ENCODE measurements at places on chromosomes 7 and 10.
A peak's percentile ranks its signal among the peaks of the same experiment; 100 is the strongest.

GRCh38 chr10:126565441-126565840 is 105.1 kb downstream of the C10orf90 start:
- DNase-seq: no peak

- no peak for DNase-seq
These were observed 182.2 kb downstream of the HTR7 start for GRCh38 chr10:90675621-90676020.

DNA sequence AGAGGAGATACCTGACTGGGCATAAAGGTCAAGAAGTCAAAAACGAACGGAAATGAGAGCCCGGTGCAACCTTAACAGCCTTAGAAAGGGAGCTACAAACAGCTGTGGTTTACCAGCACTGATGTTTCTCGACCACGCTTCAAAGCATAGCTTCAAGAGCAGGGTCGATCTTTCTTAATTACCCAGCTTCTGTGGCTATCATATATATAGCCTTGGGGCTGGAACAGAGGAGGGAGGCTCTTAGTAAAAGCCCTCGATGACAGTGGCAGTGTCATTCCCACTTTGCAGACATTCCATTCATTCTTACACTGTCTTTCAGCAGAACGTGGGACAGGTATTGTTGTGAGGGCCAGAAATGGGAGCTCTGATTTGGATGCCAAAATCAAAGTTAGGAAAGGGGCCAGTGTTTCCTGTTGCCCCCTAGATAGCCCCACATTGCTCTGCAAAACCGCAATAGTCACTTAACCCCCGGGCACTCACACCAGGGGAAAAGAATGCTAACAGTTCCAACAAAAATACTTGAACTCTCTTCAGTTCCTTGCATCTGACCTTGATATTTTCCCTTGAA is 141.5 kb downstream of the MTPAP start:
- no peak for DNase-seq

DNA sequence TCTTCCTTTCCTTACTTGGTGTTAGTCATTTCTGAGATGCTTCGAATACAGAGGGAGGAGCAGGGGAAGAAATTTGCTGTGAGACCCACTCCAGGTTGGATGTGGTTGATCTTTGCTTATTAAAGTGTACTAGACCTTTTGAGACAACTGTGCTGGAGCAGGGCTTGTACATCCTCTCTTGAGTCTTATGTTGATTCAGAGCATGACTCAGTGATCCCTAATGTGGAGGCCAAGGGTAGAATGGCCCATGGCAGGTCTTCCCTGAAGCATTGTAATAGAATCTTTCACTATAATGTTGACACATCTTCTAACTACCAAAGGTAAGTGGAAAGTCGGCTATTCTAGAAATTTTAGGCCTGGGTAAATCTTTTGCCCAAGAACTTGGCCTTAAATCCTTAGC is 17.0 kb upstream of the SFR1 start:
- no peak for DNase-seq

DNA sequence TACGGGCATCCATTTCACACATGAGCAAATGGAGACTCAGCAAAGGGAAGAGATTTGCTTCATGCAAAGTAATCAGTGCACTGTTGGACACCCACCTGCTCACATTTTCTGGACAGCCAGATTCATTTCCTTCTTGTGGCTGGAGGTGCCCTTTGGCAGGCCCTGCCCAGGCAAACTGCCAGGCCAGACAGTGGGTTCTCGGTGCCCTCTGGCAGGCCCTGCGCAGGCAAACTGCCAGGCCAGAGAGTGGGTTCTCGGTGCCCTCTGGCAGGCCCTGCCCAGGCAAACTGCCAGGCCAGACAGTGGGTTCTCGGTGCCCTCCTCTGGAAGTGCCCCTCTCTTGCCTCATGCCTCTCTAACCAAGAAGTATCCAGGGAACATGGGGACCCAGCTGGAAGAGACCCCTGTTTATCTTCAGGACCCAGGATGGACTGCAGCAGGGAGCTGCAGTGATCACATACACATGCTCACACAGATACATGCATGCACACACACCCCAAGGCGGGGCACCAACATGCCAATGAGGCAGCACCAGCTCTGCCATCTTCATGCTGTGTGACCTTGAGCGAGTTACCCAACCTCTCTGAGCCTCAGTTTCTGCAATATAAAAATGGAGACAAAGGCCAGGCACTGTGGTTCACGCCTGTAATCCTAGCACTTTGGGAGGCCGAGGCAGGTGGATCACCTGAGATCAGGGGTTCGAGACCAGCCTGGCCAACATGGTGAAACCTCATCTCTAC is 67.1 kb downstream of the OAT start:
- no peak for DNase-seq

GRCh38 chr7:51346126-51346525 is 29.5 kb upstream of the COBL start:
- DNase-seq: no peak

DNA sequence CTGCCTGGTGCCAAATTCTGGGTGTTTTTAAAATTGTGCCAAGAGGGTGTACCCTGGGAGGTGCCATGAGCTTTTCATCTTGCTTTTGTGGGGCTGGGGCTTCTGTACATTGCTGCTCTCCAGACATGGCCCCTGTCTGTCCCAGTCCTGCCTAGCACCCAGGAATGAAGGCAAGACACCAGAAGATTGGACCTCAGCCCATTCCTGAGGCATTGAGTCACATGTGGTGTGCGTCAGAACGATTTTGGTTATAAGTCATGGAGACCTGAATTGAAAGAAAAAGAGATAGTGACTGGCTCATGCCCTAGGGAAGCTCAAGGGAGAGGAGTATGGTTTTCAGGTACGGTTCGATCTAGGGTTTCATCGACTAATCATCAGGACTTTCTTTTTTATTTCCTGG is 493.2 kb downstream of the TYW1 start:
- no peak for DNase-seq

DNA sequence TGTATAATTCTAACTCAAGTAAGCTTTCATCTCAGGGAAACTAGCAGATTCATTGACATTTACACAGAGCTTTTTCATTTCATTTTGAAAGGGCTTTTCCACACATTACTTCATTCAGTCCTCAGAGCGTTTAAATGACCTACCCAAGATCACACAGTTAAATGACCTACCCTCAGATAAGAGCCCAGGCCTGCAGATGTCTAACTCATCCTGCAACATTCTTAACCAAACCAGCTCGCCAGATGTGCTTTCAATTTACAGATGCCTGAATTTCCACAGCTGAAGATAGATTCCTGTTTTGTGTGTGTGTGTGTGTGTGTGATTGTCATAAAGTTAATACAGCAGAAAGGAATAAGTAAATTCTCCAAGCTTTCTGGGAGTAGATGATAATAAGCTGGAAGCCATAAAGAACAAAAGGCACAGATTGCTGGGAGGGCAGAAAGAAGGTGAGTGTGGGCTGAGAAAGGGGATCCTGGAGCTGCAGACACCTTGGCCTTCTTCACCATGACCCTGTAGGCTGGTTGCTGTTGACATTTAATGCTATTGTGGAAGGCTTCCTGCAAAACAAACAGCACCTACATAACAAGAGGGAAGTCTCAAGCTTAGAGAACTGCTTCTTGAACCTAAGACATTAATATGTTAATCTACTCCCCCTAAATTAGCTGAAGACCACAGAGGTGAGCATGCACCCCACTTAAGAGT is 489.7 kb upstream of the CELF2 start:
- DNase-seq: no peak

DNA sequence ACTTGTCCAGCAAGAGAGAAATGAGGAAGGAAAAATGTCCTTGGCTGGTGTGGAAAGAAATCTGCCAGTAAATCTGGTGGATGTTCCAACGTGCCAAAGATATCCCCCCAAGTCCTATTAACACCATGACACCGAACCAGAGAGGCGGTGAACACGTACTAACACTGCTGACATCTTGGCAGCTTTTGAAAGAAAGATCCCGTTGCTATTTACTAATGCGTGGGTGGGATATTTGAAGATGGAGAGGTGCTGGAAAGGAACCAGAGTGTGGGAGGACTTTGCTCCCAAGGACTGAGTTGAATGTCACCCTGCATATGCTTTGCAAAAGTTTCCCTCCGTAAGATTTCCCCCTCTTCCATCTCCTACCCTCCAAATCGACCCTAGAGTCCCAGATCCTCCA is 7.9 kb downstream of the CCDC3 start:
- no peak for DNase-seq

- no peak for DNase-seq
These were observed 1.6 kb downstream of the SFMBT2 start for GRCh38 chr10:7409045-7409731.

DNA sequence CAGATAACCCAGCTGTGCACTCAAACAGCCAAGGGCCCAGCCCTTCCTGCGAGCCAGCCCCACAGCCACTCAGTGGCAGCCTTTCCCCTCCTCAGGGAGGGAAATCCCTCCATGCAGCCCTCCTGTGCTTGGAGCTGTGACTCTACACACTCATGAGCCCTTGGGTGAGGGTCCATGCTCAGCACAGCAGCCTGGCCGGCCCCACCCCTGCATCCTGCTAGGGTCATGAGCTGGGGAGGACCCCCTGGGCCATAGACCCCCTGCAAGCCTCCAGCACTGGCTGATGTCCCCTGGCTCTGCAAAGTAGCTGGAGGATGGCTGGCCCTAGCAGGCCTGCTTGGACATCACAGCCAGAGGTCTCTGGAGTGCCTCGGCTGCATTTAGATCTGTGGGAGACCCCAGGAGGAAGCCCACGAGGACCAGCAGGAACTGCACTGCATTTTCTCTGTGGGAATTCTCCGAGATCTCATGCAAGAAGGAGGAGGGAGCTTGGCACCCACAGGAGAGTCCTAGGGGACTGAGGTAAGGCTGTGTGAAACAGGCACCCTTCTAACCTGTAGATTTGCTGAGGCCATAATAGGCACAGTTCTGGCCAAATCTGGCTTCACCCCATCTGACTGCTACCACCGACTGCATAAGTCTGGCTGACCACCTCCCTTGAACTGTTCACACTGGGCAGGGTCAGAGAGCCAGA is 17.4 kb downstream of the TMEM273 start:
- DNase-seq: no peak

GRCh38 chr7:10104292-10104691 is 869.4 kb upstream of the PHF14 start:
- no peak for DNase-seq

GRCh38 chr7:78018641-78019446 is 220.3 kb downstream of the PHTF2 start:
- DNase-seq: peak; percentile 72

DNA sequence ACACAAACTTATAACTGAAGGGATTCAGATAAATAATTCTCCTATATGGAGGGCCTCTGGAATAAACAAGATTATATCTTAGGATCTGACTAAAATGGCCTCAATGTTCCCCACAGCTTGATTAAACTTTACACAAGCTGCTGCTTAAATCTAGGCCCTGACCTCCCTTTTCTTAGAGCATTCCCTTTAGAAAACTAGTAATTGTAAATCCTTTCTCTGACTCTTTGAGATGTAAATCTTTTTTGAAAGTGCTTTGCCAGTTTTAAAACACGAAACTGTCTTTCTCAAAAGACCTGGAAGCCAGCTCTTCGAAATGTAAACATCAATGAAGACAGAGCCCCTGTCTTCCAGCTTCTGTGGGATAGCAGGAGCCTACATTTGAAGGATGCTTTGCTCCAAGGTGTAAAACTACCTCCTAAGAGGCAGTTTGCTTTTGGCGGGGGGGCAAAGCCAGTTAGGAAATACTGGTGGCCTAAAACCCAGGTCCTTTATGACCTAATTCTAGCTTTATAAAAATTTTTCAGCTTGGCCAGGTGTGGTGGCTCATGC is 758.7 kb downstream of the CNTNAP2 start:
- DNase-seq: no peak

DNA sequence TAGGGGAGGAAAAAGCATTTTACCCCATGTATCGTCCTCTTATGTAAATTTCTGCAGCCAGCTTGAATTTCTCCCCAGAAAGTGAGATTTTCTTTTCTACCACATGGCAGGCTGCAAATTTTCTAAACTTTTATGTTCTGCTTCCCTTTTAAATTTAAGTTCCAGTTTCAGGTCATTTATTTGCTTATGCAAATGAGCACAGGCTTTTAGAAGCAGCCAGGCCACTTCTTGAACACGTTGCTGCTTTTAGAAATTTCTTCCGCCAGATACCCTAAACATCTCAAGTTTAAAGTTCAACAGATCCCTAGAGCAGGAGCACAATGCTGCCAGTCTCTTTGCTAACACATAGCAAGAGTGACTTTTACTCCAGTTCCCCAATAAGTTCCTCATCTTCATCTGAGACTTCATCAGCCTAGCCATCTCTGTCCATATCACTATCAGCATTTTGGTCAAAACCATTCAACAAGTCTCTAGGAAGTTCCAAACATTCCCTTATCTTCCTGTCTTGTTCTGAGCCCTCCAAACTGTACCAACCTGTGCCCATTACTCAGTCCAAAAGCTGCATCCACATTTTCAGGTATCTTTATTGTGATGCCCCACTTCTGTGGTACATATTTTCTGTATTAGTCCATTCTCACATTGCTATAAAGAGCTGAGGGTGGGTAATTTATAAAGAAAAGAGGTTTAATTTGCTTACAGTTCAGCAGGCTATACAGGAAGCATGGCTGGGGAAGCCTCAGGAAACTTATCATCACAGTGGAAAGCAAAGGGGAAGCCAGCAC is 16.3 kb downstream of the EZH2 start:
- no peak for DNase-seq

- DNase-seq: no peak
These were observed 5.7 kb downstream of the HOXA5 start for GRCh38 chr7:27137640-27138315.

DNA sequence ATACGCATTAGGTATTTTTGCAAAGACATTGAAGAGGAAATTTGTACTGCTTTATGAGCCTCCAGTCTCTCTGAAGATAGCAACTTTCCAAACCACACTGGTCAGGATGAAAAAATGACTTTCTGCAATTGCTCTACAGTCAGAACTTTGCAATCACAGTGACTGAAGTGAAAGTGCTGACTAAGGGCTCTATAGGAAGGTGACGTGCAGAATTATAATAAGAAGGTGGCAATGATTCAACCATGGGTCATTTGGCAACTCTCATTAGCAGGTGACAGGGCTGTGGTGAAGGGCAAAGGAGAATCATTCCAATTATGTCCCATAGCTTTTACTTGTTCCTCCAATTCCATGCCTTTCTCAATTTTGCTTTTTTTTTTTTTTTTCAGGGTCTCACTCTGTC is 311.0 kb downstream of the ANKRD30A start:
- DNase-seq: no peak

- no peak for DNase-seq
These were observed 17.9 kb upstream of the EIF3B start for GRCh38 chr7:2336626-2337299.

- no peak for DNase-seq
These were observed 558.4 kb downstream of the SDK1 start for GRCh38 chr7:3859431-3859830.

- DNase-seq: no peak
These were observed 118.0 kb upstream of the PRSS58 start for GRCh38 chr7:142375710-142376313.

DNA sequence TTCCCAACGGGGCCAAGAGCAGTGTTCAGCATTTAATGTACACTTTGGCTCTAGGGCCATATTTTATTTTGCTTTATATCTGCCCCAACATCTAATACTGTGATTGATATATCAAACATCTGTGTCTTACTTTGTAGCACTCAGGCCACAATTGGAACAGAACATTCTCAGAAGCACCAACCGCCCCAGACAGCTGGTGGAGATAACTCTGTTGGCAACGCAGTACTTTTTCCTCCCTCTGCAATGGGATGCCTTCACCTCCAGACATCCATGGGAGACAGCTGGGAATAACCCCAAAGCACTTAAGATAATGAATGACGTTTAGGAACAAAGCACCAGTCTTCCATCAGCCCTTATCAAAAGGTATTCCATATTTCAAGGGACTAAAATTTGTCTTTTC is 57.4 kb downstream of the PIP4K2A start:
- no peak for DNase-seq
